ENCODE measurements at places on chromosomes 7 and 10. TPM values are rescaled to one million over a fixed set of nuclear protein-coding genes. Genes with fewer than 3 reads are reported as not detected.

- DNase-seq, result no peak
Measured at GRCh38 chr10:76117949-76118348, 686.5 kb downstream of the LRMDA start.

DNA sequence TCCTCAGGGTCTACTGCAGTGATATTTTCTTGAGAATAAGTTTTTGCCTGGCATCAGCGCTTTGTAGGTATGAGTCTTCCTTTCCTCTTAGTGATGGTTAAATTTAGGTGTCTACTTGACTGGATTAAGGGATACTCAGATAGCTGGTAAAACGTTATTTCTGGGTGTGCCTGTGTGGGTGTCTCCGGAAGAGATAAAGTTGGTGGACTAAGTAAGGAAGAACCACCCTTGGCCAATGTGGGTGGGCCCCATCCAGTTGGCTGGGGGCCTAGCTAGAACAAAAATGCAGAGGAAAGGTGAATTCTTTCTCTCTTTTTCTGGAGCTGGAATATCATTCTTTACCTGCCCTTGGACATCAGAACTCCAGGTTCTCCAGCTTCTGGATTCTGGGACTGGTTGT is 138.8 kb downstream of the ADCYAP1R1 start:
- DNase-seq, result no peak

- no peak for DNase-seq
Measured at GRCh38 chr7:150903606-150904005, 51.3 kb downstream of the AOC1 start.

NEBL gene
- total RNA-seq, result not detected

DNA sequence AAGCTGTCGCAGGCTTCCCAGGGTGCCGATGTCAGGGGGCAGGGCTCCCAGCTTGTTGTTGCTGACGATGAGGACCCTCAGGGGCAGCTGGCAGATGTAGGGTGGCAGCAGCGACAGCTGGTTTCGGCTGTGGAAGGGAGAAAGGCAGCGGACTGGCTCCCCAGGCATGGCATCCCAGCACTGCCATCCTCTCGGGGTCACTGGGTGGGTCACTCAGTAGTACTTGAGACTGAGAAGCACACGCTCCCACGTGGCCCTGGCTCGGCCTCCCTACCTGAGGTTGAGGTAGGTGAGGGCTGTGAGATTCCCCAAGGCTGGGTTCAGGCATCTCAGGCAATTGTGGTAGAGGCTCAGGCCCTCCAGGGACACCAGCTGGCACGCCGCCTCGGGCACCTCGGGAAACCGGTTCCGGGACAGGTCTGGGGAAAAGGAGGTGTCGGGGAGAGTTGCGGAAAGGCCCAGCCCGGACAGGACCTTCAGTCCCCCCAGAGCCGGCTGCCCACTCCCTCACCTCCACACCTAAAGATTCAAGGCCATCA is 3.8 kb downstream of the LRCH4 start:
- no peak for DNase-seq

DNA sequence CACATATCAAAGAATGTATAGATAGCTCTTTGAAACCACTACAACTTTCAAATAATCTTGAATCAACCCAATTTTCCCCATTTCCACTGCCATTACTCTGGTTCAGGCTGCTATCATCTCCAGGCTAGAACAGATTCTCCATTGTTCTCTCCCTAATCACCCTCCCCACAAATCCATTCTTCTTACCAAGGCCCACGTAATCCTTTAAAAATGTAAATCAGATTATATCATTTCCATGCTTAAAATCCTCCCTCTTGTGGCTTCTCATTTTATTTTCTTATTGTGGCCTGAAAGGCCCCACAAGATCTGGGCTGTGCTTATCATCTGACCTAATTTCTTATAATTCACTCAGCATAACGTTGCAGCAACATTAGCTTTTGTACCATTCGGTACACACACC is 3.0 kb upstream of the PON1 start:
- no peak for DNase-seq

GRCh38 chr7:43072530-43072929 is 39.9 kb upstream of the HECW1 start:
- no peak for DNase-seq

KAZALD1 gene
- total RNA-seq, result 18.0 TPM

PIK3CG gene
- total RNA-seq, result not detected

GRCh38 chr10:92757066-92757710 is 67.4 kb downstream of the HHEX start:
- DNase-seq, result peak; percentile 72

DNA sequence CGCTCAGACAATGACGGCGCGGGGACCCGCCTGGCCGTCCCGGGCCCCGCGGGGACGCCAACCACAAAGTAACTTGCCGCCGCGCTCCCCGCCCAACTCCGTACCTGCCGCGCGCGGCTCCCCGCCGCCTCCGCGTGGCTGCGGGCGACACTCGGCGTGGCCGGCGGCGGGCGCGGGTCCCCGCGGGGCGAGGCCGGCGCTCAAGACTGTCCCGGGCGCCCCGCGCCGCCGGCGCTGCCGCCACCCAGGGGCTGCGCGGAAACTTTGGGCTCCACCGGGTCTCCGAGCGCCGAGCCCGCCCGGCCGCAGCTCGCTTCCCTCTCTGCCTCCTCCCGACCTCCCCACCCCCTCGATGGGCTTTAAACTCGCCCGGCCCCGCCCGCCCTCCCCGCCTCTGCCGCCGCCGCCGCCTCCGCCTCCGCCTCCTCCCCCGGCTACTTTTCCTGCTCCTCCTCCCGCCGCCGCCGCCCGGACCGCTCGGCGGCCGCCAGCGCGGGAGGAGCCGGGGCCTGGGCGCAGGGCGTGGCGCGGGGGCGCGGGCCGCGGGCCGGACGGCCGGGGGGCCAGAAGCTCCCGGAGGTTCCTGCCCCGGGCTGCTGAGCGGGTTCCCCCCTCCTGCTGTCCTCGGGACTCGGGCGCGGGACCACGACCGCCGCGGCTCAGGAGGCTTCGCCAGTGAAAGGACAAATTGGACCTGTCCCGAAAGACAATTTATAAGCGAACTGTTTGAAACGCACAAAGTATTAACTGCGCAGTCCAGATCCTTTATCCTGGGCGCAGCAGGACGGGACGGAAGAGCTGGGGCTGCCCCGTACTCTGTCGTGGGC is 10.6 kb upstream of the GRB10 start:
- DNase-seq, result no peak

- DNase-seq, result no peak
Measured at GRCh38 chr7:139829025-139829774, at the start of gene TBXAS1. TBXAS1 (plus strand) TSS chr7:139829264; CDS start chr7:139829391, 127 bp downstream.

- DNase-seq, result no peak
Measured at GRCh38 chr10:18797286-18797685, 138.1 kb downstream of the ARL5B start.

DNA sequence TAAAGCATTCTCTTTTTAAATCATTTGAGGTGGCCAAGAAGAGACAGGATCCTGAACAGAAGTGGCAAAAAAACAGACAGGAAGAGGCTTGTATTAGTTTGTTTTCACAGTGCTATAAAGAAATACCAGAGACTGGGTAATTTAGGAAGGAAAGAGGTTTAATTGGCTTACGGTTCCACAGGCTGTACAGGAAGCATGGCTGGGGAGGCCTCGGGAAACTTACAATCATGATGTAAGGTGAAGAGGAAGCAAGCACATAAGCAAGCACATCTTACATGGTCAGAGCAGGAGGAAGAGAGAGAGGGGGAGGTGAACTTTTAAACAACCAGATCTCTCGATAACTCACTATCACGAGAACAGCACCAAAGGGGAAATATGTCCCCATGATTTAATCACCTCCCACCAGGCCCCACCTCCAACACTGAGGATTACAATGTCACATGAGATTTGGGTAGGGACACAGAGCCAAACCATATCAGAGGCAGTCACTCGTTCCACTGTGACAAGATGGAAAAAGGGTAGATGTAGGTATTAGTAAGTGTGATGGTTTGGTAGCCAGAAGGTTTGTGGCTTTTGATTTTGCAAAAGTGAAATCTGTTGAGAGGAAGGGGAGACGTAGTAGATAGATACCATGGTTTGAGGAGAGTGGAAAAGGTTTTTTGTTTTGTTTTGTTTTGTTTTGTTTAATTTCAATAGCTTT is 5.1 kb downstream of the MSRB2 start:
- no peak for DNase-seq

DNA sequence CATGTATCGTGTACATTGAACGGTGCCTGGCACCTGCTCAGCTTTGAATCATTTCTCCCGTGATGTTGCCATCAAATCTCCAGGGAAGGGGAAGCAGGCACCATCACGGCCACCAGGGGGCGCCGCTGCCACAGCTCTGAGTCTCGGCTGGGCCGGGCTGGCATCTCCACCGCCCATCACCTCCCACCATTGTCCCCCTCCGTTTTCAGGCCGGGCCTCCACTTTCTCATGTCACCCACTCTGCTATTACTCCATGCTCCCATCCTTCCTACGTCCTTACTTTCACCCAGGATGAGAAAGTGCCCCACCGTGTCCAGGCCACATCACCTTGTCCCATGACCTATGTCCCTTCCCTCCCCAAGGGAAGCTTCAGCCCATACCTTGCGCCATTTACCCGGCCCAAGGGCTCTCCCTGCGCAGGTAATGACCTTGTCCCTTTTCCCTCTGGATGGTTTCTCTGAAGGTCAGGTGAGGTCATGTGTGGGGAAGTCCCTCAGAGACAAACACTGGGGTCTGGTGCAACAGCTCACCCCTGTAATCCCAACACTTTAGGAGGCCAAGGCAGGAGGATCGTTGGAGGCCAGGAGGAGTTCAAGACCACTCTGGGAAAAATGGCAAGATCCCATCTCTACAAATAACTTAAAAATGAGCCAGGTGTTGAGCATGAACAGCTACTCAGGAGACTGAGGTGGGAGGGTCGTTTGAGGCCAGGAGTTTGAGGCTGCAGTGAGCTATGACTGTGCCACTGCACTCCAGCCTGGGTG is 31.8 kb upstream of the OCM2 start:
- peak; percentile 49 for DNase-seq

- no peak for DNase-seq
Measured at GRCh38 chr10:131579251-131580071, 267.9 kb upstream of the TCERG1L start.

DNA sequence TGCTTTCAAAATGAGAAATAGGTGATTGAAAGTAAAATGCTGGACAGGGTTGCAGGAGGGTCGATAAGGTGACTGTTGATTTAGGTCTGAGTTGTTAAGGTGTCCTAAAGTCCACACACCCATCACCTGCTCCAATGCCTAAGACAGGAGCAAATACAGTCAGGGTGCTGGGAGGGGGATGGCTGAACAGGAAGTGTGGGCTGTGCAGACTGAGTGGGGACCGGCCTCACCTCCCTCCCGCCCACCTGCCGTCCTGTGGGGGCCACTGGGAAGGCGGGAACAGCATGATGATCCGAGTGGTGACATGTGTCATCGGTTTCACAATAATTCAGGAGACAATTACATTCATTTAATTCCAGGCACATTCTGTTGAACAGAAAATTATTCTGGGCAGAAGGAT is 260.8 kb downstream of the DNAJB6 start:
- DNase-seq, result no peak

DNA sequence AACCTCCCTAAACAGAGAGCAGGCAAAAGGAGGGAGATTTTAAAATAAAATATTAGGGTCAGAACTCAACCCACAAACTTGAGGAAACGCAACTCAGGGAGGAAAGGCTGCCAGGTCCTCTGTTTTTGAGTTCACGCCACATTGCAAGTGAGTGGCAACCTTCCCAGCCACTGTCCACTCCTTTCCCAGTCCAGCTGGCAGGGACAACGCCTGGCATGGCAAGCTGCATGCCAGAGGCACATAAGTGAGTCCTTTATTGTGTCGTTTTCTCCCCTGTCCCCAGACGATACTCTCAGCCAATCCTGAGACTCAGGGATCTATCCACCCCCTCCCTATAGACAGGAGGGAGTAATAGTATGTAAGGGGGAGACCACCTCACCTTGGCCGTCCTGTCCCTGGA is 22.4 kb downstream of the FBXW4 start:
- DNase-seq, result no peak

- no peak for DNase-seq
Measured at GRCh38 chr7:80481196-80481884, 30.5 kb downstream of the GNAT3 start.

- DNase-seq, result peak; percentile 28
Measured at GRCh38 chr7:131188367-131189339, 139.0 kb upstream of the MKLN1 start.

CLDN3 gene
- total RNA-seq, result 0.31 TPM

PRLHR gene
- total RNA-seq, result not detected

DNA sequence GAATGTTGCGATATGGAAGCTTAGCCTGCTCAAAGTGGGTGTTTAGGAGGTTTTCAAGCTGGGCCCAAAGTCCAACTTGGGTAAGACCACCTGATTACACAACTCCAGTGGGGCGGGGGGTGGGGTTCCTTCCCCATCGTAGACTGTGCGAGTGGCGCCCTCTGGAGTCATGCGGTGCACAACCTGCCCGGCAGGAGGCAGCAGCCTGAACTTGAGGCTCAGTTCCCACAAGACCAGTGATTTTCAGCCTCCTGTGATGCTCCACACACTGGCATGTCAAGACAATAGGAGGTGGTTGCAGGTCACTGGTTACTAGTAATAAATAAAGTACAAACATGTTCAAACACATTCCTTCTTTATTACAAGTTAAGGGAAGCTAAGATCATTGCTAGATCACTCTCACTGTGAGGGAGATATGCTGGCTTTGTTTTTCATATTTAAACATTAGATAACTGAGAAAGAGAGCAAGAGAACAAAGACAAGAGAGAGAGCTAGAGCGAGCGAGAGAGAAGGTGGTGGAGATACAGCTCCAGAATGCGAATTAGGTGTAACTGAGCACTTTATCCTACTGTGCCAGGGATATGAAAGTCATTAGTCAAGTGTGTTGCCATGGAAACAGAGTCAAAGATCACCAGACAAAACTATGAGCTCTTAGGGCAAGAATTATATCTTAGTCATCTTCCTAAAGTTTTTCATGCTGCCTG is 97.4 kb upstream of the BMPER start:
- peak; percentile 69 for DNase-seq

DNA sequence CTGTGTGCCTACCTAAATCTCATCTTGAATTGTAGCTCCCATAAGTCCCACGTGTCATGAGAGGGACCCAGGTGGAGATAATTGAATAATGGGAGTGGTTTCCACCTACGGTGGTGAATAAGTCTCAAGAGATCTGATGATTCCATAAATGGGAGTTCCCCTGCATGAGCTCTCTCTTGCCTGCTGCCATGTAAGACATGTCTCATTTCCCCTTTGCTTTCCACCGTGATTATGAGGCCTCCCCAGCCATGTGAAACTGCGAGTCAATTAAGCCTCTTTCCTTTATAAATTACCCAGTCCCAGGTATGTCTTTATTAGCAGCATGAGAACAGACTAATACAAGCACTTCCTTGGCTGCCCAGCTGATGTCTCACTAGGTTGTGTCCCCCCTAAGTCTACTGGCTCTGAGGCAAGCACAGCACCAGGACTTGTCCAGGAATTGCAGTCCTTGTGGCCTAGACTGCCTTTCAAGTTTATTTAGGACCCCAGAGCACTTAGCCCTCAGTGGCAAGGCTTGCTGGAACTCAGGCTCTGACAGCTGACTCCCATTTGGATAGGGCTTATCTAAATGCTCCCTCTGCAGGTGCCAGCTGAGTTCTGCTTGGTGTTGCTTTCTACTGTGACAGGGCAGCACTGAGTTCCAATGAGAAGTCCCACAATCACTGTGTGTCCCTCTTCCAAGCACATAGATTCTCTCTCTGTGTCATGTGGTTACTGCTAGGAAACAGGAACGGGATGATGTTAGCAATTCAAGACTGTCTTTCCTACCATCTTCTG is 59.0 kb upstream of the TAS2R16 start:
- DNase-seq, result peak; percentile 29

PAOX gene
- 0.52 TPM for total RNA-seq

Data from HepG2 (cell line).